Erythroblast (primary cell): ENCODE measurements at places on chromosomes 2 and 18.

DNA sequence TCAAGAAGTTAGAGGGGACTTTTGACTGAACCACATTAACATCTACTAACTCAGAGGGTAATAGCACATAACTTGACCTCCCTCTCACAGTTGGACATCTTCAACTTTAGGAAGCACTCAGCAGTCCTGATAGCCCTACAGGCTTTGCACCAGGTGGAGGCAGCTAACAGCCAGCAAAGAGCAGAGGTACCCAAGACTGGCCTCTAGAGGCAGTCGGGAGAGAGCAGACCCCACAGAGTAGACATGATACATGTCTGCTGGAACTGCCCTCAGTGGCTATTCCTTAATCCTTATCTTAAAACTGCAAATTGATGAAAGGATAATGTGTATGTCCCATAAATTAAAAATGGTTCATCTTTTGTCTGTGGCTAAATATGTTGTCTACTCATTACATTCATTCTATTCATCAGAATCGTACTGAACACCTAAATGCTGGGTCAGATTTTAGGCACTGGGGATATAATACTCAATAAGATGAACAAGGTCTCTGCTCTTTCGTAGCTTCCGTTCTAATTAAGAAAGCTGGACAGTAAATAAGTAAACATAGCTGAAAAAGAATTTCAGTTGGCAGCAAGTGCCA, 49.8 kb downstream of the CAB39 start:
- DNase-seq = peak; percentile 64

GRCh38 chr2:121689356-121689755, 40.1 kb upstream of the CLASP1 start:
- peak; percentile 27 for DNase-seq

DNA sequence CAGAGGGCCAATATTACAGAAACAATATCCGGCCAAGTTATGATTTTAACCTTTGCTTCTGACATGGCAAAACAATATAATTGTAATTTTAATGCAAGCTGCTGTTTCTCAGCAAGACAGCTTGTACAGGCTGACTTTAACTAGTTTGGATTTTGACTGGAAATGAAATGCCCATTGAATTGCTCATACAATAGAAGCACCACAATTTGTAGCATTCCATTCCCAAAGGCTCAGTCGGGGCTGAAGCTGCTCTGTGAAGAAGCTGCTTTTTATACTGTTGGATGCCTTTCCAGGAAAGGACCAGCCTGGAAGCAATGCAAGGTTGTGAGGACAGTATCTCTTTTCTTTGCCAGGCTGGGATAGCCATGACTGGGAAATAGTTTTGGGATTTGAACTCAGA, 677.0 kb upstream of the FANCL start:
- no peak for DNase-seq

DNA sequence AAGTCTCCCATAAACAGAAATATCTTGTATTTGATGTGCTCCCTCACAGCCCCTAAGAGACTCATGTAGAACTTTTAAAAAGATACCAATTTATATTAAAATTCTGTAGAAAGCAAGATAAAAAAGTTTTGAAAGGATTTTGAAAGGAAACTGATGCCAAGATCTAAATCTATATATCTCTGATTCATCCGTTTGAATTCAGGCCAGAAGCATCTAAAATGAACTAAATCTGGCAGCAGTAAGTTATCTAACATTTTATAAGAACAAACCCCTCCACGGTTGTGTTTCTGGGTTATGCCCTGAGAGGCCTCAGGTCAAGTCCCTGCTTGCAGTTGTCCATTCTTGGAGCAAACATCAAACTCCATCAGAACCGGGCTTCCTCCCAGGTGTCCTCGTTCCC, 165.8 kb downstream of the FBXO15 start:
- DNase-seq = no peak

- DNase-seq = no peak
Observed at GRCh38 chr2:223062396-223062795, 10.4 kb downstream of the KCNE4 start.

DNA sequence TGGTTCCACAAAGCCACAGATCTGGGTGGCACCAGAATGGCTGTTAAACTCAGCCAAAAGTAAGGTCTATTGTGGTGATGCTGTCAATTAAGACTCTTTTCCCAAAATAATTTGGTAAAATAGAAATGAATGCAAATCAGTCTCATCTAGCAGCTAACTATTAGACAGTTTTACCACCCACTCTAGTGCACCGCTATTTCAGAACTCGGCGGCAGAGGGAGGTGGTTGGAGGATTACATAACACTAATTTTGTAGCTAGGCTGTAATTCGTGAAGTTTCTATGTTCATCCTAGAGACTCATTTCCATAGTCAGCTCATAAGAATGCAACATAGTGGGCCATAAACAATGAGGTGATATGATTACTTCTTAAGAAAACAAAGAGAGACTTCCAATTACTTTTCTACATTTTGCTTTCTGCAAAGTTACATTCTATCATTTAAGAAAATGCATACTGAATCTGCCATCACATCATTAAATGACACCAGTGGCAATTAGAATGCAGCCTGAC, 413.8 kb downstream of the FBXO15 start:
- DNase-seq = no peak

DNA sequence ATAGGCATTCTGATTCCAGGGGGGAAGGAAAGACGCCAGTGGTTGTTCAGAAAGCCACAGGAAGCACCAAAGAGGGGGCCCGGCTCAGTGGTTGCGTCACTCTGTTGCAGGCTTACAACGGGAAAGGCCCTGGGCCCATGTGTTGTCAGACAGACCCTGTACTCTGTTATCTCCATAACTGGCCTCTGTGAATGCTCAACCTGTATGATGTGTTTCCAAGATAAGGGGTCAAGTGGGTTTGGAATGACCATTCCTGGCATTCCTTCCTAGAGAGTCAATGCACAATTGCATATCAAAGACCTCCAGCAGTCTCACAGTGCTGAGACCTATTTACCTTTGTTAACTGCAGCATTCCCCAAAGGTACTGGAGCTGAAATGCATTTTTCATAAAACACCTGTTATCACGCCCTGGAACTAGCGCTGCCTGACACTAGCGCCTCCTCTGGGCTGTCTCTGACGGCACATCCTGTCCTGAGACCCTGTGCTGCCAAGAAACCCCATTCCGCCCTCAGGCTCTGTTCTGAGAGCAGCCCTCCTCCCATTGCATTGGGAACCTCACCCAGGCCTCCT, 13.2 kb upstream of the LRRFIP1 start:
- no peak for DNase-seq

GRCh38 chr18:23958036-23958435, 56.5 kb upstream of the TTC39C start:
- no peak for DNase-seq

- peak; percentile 49 for DNase-seq
Observed at GRCh38 chr2:148552675-148553331, 91.7 kb upstream of the EPC2 start.

GRCh38 chr2:68103030-68103708, 40.4 kb upstream of the C1D start:
- no peak for DNase-seq

DNA sequence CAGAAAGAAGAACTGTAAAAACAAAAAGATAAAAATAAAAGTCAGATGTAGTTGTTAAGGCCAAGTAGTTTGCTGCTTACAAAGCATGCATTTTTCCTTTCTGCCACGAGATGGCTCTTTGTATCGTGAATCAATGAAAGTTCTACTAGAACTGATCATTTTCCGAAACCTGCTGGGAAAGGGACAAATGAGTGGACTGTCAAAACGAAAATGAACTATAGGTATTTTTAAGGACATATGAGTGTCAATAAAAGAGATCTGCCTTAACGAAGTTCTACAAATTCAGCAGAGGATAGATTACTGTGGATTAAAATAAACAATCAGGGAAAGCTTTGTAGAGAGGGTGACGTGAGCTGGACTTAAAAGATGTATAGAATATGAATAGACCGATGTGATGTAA, 15.0 kb upstream of the ELOA2 start:
- DNase-seq = peak; percentile 70

GRCh38 chr18:52888014-52888413, 548.0 kb downstream of the DCC start:
- DNase-seq = no peak

DNA sequence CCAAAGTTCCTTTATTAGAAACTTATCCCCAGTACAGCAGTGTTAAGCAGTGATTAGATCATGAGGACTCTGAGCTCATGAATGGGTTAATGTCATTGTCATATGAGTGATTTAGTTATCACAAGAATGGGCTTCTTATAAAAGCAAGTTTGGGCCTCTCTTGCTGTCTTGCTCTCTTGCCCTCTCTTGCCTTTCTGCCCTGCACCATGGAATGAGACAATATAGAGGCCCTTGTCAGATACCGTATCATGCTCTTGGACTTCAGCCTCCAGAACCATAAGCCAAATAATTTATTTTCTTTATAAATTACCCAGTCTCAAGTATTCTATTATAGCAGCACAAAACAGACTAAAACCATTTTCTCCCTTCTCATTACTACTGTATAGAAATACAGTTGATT, 125.8 kb downstream of the TRABD2A start:
- no peak for DNase-seq

- DNase-seq = no peak
Observed at GRCh38 chr2:17287183-17287582, 231.1 kb downstream of the RAD51AP2 start.

DNA sequence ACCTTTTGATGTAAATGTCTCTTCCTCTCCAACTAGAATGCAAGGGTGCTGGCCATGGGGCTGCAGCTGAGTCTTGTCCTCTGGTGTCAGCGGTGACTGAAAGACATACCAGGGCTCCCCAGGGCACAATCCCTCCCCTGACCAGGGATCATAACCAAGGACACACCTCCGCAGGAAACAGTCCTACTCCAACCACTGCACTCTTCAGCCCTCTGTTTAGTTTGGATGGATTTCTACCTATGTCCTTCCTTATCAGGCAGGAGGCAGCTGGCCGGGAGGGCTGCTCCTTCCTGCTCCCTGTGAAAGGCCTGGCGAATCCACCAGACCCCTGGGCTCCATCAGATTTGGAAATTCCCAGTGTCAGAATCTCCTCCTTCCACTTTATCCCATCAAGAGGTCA, 185.2 kb upstream of the ID2 start:
- DNase-seq = no peak

- DNase-seq = no peak
Observed at GRCh38 chr18:75086494-75087034, 122.4 kb downstream of the PTGR3 start.

GRCh38 chr2:6932206-6932605, 15.0 kb downstream of the RNF144A start:
- no peak for DNase-seq

DNA sequence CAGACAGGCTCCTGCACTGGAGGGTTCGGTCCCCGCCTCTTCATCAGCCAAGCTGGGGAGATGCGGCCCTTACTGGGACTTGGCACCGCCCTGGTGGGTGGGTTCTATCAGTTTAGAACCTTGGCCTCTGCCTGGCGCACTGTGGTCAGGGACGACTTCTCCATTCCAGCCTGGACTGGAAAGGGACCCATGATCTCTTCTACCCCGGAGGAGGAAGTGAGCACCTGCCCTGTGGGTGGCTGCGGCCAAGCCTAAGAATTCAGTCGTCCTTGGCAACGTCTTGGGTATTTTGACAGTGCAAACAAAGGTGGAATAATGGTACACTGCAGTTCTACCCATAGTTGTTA, 106.9 kb upstream of the CD302 start:
- peak; percentile 41 for DNase-seq

GRCh38 chr18:28804512-28805202, 627.7 kb upstream of the CDH2 start:
- DNase-seq = no peak

- peak; percentile 87 for DNase-seq
Observed at GRCh38 chr2:215793747-215794595, 219.4 kb downstream of the MREG start.

- DNase-seq = no peak
Observed at GRCh38 chr2:55965276-55965675, 41.7 kb upstream of the EFEMP1 start.

GRCh38 chr2:25274868-25275574, 66.7 kb downstream of the DNMT3A start:
- DNase-seq = no peak

DNA sequence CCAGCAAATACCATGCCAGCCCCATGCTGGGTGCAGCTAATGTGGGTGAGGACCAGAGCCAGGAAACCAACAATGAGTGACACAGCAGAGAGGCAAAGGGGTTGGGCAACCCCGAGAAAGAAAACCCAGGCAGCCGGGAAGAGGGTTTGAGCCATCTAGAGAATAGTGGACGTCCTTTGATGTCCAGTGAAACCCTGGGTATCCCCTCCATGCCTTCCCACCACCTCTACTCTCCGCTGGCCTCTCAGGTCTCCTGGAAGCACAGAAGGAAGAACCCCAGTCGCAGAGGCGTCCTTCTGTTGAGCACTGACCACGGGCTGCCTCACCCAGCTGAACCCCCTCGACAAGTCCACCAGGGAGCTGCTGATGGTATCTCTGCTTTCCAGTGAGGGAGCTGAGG, 657.4 kb upstream of the ID2 start:
- DNase-seq = no peak

GRCh38 chr2:133581010-133581760, 12.9 kb upstream of the NCKAP5 start:
- no peak for DNase-seq

DNA sequence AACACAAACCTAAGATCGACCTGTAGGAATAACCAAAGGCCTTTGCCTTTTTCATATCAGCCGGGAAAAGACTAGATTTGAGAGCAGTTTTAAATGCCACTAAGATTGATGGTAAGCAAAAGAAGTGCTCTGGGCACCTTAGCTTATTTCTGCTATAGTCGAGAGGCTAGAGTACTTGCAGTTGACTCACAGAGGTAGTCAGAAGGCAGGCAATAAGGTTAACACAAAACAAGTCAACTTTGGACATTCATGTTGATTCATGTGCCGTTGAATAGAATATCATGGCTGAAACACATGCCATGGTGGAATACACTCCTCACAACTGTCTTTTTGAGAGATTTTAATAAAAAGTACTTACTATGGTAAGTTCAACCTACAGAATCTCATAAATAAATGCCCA, 507.6 kb downstream of the ZEB2 start:
- no peak for DNase-seq

DNA sequence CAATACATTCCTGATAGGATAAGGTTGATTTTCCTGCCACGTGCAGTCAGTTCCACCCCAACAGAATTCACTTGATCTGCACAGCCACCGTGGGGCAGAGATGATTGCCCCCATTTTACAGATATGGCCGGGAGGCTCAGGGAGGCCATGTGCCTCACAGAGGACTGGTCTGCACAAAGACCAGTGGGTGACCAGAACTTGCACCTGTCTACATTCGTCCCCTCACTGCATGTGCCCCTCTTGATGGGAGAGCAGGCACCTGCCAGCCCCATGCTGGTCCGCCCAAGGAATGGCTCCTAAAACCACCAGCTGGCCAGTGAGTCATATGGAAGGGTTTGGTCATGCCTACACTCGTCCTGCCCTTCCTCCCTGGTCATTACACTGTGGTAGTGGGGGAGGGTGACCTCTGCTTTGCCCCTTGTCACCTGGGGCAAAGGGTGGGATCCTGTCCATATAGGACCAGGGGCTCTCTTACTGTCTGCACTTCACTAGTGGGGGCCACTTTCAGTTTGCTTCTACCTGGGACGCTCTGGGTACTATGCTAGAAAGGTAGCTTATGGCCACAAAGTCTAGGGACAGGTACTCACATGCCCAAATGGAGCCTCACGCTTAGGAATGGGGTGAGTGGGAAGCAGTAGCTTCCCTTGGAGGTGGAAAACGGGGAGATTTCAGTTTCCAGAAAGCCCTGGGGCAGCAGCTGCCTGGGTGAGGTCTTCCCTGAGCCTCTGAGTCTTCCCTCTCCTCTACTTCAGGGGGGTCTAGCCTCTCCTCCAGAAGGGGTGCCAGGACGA, 14.7 kb downstream of the RRM2 start:
- DNase-seq = no peak

GRCh38 chr2:113283704-113284284, 5.1 kb upstream of the PAX8 start:
- no peak for DNase-seq
